ENCODE measurements at places on chromosomes 1 and 21. TPM values are rescaled to one million over a fixed set of nuclear protein-coding genes. Genes with fewer than 3 reads are reported as not detected.

- peak overlapping the region; percentile 75 for H3K4me3 ChIP-seq
- H3K4me1 ChIP-seq, result peaks cover 52% of the 10 kb centered on the region
- peak overlapping the region; percentile 98 for H3K27ac ChIP-seq
- H3K27me3 ChIP-seq, result no peaks in the 10 kb centered on the region
Observed at GRCh38 chr1:160520582-160520981, 2.5 kb downstream of the SLAMF6 start.

- no peak overlapping the region for H3K27ac ChIP-seq
- no peak for DNase-seq
- no peaks in the 10 kb centered on the region for H3K27me3 ChIP-seq
- no peaks in the 10 kb centered on the region for H3K36me3 ChIP-seq
- no peaks in the 10 kb centered on the region for H3K4me1 ChIP-seq
- H3K4me3 ChIP-seq, result no peak overlapping the region
Observed at GRCh38 chr1:43199093-43199726, 27.1 kb downstream of the CFAP57 start.

DNA sequence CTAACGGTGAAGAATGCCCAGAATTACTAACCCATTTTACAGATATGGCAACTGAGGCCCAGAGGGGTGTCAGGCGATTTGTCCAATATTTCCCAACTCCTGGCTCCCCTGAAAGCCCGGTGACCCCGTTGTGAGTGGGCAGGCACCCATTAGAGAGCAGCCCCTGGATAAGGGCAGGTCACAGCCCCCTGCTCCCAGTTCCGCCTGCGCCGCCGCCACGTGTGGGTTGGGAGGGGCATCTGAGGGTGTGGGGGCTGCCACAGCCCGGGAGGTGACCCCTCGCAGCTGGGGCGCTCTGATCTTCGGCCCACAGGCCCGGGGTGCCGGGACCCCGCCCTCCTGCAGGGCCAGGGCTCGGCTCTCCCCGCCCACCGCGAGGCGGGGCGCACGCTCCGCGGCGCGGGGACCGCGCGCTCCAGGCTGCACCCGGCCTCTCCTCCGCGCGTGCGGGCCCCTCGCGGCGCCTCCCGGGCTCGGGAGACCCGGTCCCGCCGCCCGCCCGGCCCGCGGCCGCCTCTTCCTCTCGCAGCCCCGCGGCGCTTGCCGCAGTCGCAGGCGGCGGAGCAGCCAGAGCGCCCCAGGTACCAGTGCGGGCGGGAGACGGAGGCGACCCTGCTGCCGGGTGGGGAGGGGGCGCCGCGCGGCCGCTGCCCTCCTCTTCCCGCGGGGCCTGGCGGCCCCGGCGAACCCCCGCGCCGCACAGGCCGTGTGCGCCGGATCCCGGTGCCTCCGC is at the start of gene HTR6:
HTR6 (plus strand) TSS at position 423 of the 733 bp plus-strand sequence. CDS start 879 bp downstream, outside the sequence.
- no peaks in the 10 kb centered on the region for H3K36me3 ChIP-seq
- H3K4me3 ChIP-seq, result no peak within 1 kb of the TSS
- peaks cover under 1% of the 10 kb centered on the region for H3K4me1 ChIP-seq
- H3K27ac ChIP-seq, result no peak within 1 kb of the TSS
- no peaks in the 10 kb centered on the region for H3K27me3 ChIP-seq

- H3K4me1 ChIP-seq, result 0 out of 2 replicates have a peak, but pooled peaks cover 2% of the 10 kb centered on the region
- H3K36me3 ChIP-seq, result no peaks in the 10 kb centered on the region
- peak overlapping the region; percentile 47 for H3K27ac ChIP-seq
Observed at GRCh38 chr1:104874044-104874443, 1124.3 kb downstream of the AMY1C start.

- H3K27me3 ChIP-seq, result no peaks in the 10 kb centered on the region
- no peaks in the 10 kb centered on the region for H3K36me3 ChIP-seq
- H3K4me3 ChIP-seq, result no peak overlapping the region
- DNase-seq, result no peak
- H3K4me1 ChIP-seq, result no peaks in the 10 kb centered on the region
- H3K27ac ChIP-seq, result no peak overlapping the region
Observed at GRCh38 chr1:118186026-118186425, 998 bp upstream of the SPAG17 start.

Gene CCDC30
- total RNA-seq, result 2.1 TPM

- DNase-seq, result peak; percentile 95
- no peak overlapping the region for H3K27ac ChIP-seq
- H3K36me3 ChIP-seq, result no peaks in the 10 kb centered on the region
- peaks cover 11% of the 10 kb centered on the region for H3K4me1 ChIP-seq
Observed at GRCh38 chr1:12167493-12168429, 970 bp downstream of the TNFRSF1B start.

GRCh38 chr1:85952460-85952859 is 204.1 kb downstream of the COL24A1 start:
- H3K27me3 ChIP-seq, result no peaks in the 10 kb centered on the region
- no peak overlapping the region for H3K27ac ChIP-seq
- no peak for DNase-seq
- no peaks in the 10 kb centered on the region for H3K36me3 ChIP-seq

GRCh38 chr21:9837946-9838737 is 683.2 kb upstream of the TPTE start:
- no peak for DNase-seq
- H3K36me3 ChIP-seq, result no peaks in the 10 kb centered on the region
- no peak overlapping the region for H3K4me3 ChIP-seq
- no peak overlapping the region for H3K27ac ChIP-seq

Gene NID1
- not detected for total RNA-seq
